Renal cortical epithelial cell (primary cell): ENCODE measurements at places on chromosomes 6 and 20. TPM values are rescaled to one million over a fixed set of nuclear protein-coding genes. Genes with fewer than 3 reads are reported as not detected.

The SAMD3 gene
- total RNA-seq: not detected in 2 replicates

The TFAP2D gene
- not detected in 2 replicates for total RNA-seq

The KCNQ2 gene
- total RNA-seq: not detected in 2 replicates

The SPATS1 gene
- total RNA-seq: not detected in 2 replicates

The HLA-DOA gene
- 0.55 and 1.6 TPM in 2 replicates for total RNA-seq

The C20orf141 gene
- not detected in 2 replicates for total RNA-seq

The E2F1 gene
- 0.89 and 4.3 TPM in 2 replicates for total RNA-seq

The MDFI gene
- 3.4 and 20.0 TPM in 2 replicates for total RNA-seq

The FUCA2 gene
- 38.7 and 71.2 TPM in 2 replicates for total RNA-seq

The RBM12 gene
- 55.6 and 59.0 TPM in 2 replicates for total RNA-seq
